ENCODE measurements at places on chromosomes 3 and 15. TPM values are rescaled to one million over a fixed set of nuclear protein-coding genes. Genes with fewer than 3 reads are reported as not detected.
A peak's percentile ranks its signal among the peaks of the same experiment; 100 is the strongest.

DNA sequence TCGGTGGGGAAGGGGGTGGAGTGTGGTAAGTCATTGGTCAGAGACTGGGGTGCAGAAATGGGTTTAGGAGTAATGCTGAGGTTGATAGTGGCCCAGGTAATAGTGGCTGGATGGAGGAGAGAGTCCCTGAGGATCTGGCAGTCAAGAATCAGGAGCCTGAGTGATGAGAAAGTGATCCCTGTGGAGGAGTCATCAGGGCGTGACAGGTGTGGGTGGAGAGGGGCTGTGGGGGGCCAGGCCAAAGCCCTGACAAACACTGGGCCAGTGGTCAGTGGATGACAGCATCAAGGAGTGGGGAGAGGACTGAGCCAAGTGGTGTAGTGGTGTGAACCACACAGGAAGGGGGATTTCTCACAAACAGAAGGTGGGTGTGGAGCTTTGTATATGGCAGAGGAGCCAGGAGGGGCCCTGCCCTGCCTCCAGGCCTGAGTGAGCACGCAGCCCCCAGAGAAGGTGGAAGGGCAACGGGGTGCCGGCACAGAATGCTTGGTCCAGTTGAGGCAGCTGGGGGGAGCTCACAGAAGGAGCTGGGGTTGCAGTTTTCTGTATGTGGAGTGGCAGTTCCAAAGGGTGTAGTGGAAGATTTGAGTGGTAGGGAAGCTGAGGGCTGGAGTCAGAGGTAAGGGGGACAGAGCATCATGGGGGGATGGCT is 77.1 kb downstream of the SPSB4 start:
- DNase-seq = no peak

DNA sequence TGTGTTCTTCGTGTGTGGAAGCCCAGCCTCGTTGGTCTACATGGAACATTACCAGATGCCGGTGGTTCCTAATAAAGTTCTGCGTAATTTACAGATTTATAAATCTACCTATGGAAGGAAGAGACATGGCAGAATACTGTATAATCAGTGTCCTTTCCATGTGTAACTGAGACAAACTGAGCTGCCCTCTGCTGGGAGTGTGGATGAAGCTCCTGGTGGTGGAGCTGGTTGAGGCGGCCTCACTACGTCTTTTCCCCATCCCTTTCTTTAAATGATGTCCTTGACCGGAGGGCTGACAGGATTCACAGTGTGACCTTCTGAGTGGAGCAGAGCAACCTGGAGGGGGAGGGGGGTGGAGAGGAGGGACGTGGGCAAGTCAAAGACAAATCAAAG is 267.0 kb upstream of the CHRM5 start:
- DNase-seq = no peak

DNA sequence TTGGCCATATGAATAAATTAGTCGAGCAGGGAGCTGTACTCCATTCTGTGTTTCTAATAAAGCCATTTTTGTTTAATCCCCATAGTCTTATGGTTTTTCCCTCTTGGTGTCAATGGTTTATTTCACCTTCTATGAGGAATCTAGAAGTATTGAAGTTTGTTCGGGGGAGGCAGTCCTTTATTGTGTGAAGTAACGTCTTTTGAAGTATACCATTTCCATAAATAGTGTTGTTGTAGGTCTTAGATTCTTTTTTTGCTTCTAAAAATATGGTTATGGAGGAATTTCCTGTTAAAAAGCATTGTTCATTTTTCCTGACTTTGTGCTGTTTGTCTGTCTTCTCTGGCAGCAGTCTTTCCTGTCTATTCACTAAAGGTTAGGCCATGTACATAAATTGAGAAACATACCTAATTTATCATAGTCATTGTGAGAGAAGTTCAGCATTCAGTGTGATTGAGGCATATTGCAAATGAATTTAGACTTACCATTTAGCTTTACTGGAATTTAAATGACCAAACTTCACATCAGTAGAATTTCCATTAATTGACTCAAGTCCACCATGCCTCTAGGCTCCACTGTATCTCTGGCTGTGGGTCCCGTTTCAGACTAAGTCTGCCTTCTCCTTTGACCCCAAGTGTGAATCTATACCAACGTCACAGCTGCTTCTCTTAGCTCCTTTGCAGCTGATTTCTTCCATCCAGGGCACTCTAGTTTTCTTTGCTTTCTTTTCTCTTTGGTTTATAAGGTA is 37.3 kb downstream of the YEATS2 start:
- no peak for DNase-seq

- no peak for DNase-seq
Measured at GRCh38 chr15:43859546-43859945, 32.7 kb downstream of the WDR76 start.

GRCh38 chr3:75814797-75815196 is 29.4 kb upstream of the ZNF717 start:
- no peak for DNase-seq

- DNase-seq = no peak
Measured at GRCh38 chr3:88467191-88467590, 317.4 kb downstream of the C3orf38 start.

DNA sequence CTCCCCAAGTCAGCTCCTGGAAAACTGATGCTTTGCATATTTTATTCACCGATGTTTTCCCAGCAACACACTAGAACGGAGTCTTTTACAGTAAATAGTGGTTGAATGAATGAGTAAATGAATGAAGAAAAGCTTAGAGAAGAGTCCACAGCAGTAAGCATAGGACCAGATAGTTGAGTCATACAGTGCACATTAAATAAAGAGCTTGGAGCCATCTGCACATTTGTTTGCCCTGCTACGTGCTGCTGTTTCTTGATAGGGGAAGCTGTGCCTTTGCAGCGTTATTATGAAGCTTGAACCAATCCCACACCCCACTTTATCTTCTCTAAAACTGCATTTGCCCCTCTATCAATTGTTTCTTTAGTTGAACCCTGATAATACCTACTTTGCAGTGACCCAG is 1.2 kb downstream of the FAM98B start:
- no peak for DNase-seq

GRCh38 chr15:63491979-63492378 is 12.4 kb upstream of the USP3 start:
- DNase-seq = peak; percentile 54

DNA sequence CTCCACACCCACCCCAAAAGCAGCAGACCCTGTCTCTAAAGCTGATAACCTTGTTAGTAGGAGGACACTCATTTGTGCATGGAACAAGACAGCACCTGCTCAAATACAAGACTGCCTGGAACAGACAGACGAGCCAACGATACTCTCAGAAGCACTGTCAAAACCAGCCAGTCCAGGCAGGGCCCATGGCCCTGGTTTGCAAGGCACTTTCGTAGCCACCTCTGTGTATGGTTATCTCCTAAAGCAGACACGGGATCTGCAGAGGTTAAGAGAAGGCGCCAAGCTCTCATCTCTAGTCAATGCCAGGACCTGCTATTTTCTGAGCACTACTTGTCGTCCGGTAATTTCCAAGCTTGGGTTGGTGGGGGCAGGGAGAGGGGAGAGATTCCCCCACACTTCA is 10.5 kb downstream of the NTRK3 start:
- no peak for DNase-seq

DNA sequence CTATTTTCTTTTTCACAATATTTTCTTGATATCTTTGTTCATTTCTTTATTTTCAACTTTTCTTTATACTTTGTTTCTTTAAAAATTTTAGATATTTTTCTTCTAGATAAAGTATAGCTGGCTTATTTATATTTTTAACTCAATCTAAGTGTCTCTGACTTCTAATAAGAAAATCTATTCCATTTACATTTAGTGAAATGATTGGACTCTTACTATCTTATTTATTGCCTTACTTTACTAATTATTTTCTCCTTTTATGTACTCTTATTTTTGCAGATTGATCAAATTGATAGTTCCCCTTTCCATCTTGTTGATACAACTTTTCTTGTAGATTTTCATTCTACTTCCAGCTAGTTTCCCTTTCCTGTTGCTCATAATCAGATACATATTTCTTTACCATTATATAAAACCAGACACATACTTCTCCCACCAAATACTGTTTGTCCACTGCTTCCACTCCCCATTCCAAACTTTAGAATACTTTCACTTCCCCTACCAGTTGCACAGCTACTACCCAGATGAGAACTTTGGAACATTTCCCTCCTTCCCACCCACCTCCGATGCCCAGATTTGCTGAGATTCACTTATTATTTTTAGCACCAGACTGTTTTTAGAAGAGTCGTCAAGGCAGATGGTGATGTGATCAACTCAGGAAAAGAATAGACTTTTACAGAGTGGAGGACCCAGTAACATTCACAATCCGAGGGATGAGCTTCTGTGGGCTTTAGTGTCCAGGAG is 151.5 kb downstream of the LIPC start:
- peak; percentile 22 for DNase-seq

- DNase-seq = no peak
Measured at GRCh38 chr3:133593243-133593642, 19.8 kb downstream of the CDV3 start.

- no peak for DNase-seq
Measured at GRCh38 chr15:55515491-55515890, 7.5 kb upstream of the DNAAF4 start.

The SLC6A20 gene
- 0.29 TPM for polyA plus RNA-seq

The KIF9 gene
- polyA plus RNA-seq = 6.7 TPM

The IGF2BP2 gene
- polyA plus RNA-seq = 35.8 TPM

The GOLGA8J gene
- 0.38 TPM for polyA plus RNA-seq

The LRRC2 gene
- 4.5 TPM for polyA plus RNA-seq

The HEXA gene
- polyA plus RNA-seq = 60.3 TPM

The KNL1 gene
- polyA plus RNA-seq = 11.8 TPM

The ANXA2 gene
- polyA plus RNA-seq = 507 TPM
